ENCODE measurements at places on chromosomes 3 and 15.

DNA sequence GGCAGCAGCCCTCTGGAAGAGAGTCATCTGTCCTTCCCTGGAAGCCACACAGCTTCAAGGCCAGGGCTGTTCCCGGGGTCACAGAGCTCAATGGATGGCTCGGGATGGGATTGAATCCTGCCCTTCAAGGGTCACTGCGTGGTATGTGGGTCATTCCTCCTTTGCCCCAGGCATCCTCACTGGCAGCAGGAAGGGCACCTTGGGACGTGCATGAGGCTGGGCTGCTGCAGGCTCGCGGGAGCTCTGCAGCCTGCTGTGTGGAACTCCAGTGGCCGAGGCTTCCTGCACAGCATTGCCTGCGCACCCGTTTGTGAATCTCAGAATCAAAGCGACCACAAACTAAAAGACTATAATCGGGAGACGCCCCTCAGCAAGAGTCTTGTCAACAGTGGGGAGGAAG is 60.7 kb downstream of the PCSK6 start:
- DNase-seq = no peak

GRCh38 chr3:37190667-37191066 is 16.3 kb upstream of the LRRFIP2 start:
- peak; percentile 72 for DNase-seq

DNA sequence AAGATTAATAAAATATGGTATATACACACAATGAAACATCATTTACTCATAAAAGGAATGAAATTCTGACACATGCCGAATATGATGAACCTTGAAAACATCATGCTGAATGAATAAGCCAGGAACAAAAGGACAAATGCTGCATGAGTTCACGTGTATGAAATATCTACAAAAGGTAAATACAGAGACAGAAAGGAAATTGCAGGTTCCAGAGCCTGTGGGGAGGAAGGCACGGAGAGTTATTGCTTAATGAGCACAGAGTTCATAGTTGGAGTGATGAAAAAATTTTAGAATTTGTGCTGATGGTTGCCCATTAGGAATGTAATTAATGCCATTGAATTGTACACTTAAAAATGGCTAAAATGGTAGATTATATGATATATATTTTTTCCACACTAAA is 49.5 kb downstream of the OCA2 start:
- no peak for DNase-seq

DNA sequence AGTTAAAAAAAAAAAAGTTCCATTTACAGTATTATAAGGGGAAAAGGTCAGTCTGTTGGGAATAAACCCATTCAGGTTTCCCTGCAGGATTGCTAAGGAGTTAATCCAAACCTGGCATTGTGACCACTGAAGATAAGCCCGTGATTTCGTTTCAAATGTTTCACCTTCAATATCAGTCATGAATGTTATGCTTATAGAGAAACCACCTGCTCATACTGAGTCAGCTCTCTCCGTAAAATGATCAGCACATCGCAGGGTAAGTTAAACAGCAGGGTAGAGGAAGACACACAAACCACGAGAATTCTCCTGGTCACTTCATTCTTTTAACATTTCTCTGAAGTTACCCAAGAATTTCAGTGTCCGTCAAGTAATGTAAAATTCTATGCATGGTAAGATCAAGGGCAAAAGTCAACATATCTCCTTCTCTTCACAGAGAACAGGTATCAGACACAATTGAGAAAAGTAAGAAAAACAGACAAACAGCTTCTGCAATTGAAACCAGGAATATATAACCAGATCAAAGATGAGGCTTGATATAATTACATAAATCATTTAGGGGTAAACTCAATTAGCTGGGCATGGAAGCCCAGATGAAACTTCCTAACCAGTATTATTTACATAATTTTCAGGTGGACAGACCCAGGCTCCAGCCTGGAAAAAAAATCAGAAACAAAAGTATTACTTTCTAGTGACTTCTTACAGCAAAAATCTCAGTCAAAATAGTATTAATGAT is 67.6 kb upstream of the ARHGEF3 start:
- no peak for DNase-seq

DNA sequence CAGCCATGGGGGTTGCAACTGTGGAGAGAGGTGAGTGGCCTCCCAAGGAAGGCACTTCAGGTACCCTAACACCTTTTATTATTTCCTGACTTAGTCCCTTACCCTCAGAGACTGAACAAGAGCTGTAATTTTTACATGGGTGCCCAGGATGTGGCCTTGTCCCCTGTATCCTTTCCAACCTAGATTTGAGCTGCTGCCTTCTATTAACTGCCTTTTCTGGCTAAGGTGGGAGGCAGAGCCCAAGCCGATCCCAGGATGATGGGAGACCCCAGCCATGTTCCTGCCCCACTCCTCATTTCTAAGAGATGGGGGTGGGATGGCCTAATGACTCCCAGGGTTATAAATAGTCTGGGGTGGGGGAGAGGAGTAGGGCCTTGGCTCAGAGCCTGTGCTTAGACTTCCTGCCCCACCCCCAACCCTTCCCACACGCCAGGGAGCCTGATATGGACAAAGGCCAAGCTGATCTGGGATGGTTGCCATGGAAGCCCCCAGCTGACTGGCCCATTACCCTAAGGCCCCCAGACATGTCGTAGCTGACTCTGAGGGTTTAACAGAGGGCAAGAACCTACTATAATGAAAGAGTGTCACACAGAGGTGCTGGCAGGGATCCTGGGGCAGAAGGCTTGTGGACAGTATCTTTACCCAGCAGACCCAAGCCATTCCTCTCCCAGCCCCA is 1.9 kb downstream of the KLHDC8B start:
- DNase-seq = peak; percentile 63

DNA sequence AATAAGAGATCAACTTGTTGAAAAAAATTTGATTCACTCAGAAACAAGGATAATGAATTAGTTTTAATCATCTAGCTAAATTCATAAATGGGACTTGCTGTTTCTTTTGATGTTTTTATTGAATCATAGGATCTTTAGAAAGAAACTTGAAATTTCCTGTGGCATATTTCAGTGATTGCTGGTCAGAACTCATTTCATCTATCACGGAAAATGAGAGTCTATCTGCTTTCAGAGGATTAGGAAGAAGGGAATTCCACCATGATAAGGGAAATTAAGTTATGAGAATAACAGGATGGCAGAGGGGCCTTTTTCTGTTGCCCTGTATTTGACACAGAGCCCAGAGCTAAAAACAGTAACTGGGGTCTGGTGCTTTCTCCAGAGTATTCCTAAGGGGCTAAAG is 44.9 kb upstream of the CCNL1 start:
- no peak for DNase-seq

DNA sequence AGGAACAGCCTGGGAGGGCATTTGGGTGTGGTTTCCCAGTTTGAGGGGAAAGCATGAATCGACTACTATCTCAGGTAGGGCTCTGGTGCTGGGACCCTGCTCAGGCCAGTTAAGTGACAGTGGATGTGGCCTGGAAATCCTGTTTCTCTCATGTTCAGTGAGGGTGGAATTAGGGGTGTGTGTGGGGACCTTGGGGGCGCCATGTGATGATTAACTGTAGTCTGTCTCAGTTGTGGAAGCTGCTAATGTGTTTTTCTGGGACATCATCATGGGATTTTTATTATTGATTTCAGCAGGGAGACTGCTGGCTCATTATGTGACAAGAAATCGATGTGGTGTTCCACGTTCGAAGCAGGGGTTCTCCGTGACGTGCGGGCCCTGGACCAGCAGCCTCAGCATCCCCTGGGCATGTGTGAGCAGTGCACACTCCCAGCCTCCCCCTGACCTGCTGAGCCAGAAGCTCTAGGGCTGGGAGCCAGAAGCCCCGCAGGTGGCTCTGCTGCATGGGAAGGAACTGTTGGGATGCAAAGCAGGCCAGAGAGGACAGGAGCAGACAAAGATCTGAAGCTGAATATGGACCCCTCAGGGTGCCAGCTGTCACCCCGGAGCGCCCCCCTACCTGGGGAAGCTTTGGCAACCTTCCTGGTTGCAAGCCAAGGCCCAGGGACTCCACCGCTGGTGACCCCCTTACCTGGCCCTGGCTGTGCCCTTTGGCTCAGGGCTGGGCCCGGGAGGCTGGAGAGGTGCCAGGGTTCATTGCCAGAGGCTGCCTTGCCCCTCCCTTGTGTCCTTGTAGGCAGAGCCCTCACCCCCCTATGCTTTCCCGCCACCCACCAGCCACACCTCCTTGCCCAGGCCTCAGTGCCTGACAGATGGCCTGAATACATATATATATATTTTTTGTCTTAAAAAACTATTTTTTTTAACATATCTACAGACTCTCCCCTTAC is 149.8 kb downstream of the APBA2 start:
- no peak for DNase-seq

DNA sequence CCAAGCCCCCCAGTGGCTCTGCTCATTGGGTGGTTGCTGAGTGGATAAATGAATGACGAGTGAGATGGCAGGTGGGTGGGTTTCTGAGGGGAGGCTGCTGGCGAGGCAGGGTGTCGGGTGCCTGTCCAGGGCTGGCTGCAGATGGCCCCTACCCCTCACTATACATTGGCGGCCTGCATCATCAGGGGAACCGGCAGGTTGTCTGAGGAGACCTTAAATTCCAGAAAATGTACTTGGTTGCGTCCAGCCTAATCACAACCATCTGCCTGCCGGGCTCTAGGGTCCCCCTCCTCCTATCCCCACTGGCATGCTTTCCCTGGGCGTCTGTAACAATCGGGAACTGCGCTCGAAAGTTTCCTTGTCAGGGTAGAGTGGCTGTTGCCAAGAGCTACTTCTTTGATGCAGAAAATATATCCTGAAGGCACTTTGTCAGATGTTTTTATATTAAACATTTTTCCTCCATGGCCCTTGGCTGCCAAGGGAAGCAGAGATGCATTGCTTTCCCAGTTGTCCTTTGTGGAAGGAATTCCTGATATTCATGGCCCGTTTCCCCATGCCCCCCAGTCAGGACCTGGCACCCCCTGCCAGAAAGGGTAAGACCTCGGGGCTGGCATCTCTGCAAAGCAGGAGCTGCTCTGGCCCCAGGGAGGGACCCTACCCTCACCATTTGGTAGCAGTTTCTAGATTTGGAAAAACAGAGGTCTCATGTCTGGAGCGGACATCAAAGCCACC is 22.9 kb downstream of the SMAD6 start:
- no peak for DNase-seq

DNA sequence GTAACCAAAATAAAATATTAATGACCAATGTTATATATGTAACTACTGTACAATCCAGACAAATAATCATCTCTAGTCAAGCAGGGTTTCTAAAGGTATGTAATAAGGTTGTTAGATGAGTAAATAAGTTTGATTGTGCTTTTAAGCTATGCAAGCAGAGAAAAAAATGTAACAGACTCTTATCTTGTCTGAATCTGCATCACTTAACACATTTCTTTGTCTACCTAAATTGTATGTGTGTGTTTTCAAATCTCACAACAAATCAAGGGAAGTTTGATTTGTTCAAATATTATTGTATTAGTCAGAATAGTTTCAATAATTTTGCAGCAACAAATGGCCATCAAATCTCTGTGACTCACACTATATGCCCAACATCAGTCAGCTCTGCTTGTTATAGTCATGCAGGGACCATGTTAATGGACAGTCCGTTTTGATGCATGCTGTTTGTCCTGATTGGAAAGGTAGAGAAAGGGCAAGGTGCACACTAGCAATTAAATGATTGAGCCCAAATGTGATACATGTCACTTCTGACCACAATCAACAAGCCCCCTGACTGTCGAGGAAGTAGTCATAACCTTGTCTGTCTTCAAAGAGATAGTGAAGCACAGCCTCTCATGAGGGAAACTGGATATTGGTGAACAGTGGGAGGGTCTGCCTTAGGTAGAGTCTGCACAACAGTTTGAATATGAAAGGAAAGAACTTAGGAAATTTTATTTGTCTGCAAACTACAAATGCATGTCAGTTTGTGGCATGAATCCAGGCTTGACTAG is 349.4 kb upstream of the SATB1 start:
- DNase-seq = no peak

DNA sequence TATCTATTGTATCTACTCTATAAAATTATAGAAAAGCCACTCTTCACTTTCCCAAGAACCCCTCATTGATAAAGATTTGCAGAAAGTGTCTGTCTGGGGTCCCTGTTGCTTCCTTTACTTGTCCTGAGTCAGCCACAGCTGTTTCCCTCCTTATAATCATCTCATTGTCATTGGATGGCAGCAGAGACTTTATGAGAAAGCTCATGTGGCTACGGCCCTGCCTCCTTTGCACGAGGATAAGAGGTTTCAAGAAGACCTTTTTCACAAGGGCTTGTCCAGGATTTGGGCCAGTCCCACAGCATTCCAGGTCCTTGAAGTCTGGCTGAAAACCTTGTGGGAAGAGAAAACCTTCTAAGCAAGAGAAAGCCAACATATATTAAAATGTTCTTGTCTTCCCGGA is 41.9 kb upstream of the THBS1 start:
- DNase-seq = no peak

DNA sequence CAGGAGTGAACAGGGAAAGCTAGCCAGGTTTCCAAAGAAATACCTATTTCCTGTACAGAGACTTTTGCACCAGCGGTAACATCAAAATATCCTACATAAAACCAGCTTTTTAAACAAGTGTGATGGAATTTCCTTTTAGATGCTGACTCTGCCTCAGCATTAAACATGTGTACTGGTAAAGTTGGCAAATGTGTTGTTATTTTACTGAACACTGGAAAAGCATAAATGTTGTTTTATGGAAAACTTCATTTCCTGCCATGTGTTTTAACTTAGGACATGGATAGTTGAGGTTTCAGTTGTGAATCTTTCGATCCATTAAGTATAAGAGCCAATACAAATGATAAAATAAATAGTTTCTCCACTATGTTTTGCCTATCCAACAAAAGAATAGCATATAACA is 15.7 kb downstream of the OXNAD1 start:
- no peak for DNase-seq

- peak; percentile 92 for DNase-seq
Measured at GRCh38 chr3:69085833-69086722, 1.3 kb downstream of the ARL6IP5 start.

GRCh38 chr15:85379403-85380131 is 836 bp upstream of the AKAP13 start:
- peak; percentile 59 for DNase-seq

DNA sequence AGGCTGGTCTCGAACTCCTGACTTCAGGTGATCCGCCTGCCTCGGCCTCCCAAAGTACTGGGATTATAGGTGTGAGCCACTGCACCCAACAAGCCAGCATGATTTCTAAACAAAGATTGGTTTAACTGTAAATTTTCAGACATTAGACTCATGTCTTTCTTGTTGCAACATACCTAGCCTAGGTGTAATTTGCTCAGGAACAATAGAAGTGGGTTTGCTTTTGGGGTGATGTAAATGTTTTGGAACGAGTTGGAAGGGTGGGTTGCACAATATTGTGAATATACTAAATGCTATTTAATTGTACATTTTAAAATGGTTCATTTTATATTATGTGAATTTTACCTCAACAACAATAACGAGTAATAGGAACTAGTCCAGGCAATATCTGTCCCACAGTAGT is 7.1 kb downstream of the CCR4 start:
- no peak for DNase-seq

- peak; percentile 24 for DNase-seq
Measured at GRCh38 chr3:11477407-11477911, 166.3 kb downstream of the VGLL4 start.

Measured in hematopoietic multipotent progenitor cell treated with erythropoietin and hydrocortisone succinate and interleukin-3 and kit ligand, for 4 days (in vitro differentiated cells).